Stimulated activated CD4-positive, alpha-beta T cell treated with anti-CD3 and anti-CD28 coated beads, Interleukin-1b, Interleukin-23, amount 100 ng/mL, for 4 hours (primary cell): ENCODE measurements at places on chromosomes 7 and 10.

GRCh38 chr7:31004393-31004792, 40.6 kb downstream of the GHRHR start:
- DNase-seq, result no peak

GRCh38 chr10:133158756-133159610, 1.0 kb upstream of the KNDC1 start:
- DNase-seq, result no peak

DNA sequence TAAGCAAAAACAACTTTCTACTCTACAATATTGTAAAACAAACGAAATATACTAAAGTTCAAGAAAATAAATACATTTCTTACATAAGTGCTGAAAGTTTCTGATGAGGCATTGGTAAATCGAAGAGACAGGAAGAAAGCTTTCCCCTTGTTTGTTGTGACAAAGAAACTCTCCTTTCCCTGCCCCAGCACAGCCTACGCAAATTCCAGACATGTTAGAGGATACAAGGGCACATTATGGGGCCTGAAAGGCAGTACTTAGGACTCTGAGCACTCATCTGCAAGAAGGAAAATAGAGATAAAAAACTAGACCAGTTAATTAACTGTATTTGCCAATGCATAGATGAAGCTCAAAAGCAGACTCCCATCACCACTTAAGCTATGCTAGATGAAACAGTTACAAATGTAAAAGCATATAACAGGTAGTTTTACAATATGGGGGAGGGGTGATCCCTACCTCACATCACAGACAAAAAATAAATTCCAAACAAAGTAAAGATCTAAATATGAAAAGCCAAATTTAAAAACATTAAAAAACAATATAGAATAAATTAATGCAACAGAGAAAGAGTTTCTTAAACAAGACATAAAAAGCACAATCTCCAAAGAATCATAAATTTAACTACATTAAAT, 21.8 kb downstream of the ARHGAP19 start:
- DNase-seq, result no peak

- DNase-seq, result no peak
Measured at GRCh38 chr7:90666186-90666585, 70.1 kb downstream of the CDK14 start.

DNA sequence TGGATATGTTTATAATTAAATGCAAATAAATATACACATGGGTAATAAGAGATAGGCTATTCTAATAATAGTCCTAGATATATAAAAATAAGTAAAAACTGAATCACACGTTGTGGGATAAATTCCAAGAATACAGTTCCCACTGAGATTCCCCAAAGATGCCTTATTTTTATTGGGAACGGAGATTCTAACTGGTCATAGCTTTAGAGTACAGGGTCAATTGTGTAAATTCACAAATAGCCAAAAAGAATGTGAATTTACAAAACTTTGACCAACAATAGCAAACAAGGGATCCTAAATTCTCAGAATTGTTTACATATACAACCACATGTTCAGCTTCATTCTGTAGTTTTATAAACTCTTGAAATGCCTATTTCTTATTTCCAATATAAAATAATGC, 65.0 kb downstream of the VSTM4 start:
- no peak for DNase-seq

DNA sequence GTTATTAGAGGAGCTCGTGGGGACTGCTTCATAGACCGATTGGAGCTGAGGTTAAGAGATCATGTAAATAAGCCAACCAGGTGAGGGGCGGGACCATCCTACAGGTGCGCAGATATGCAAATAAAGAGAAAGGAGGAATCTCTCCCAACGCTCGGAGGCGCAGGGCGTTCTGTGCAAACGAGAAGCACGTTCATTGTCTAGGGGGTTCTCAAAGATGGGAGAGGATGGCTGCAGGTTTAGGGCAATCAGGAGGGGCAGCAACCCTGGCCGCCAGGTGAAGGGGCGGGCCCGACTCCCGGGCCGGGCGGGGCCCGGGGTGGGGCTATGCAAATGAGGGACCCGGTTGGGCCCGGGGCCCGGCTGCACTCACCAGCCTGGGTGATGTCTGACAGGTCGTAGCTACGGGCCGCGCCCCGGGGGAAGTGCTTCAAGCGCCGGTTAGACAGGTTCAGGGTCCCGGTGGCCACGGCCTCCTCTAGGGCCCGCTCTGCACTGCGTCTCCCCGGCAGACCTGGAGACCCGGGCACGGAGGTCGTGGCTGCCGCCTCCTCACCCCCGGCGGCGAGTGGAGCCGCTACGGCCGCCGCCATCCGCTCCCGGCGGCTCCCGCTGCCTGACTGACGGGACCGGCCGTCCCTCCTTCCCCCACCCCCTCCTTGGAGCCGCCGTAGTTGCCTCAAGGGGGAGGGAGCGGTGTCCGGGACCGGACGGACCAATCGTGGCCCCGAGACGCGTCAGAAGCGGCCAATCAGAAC, at the start of gene LRCH4:
Gene LRCH4, minus strand, starts transcription at position 619 of the 755 bp plus-strand sequence. Its CDS starts 29 bp downstream, at position 590.
- DNase-seq, result peak; percentile 32

DNA sequence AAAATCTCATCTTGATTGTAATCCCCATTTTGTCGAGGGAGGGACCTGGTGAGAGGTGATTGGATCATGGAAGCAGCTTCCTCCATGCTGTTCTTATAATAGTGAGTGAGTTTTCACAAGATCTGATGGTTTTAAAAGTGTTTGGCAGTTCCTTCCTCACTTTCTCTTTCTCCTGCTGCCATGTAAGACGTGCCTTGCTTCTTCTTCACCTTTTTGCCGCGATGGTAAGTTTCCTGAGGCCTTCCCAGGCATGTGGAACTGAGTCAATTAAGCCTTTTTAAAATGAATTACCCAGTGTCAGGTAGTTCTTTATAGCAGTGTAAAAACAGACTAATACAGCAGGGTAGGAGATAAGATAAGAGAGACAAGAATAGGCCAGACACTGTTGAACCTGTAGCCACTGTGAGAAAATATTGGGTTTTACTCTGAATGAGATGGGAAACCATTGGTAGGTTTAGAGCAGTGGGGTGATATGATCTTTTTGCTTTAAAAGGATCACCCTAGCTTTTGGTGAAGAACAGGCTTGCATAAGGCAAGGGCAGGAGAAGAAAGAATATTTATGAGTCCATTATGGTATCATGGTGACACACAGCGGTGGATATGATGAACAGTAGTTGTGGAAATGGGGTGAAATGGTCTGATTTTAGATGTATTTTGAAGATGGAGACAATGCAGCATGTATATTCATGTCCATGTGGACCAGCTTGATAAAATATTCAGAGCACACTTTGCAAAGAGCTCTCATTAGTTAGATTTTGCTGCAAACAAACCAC, 11.5 kb downstream of the OR6B1 start:
- DNase-seq, result no peak

- no peak for DNase-seq
Measured at GRCh38 chr10:59283456-59284091, 78.8 kb downstream of the FAM13C start.

DNA sequence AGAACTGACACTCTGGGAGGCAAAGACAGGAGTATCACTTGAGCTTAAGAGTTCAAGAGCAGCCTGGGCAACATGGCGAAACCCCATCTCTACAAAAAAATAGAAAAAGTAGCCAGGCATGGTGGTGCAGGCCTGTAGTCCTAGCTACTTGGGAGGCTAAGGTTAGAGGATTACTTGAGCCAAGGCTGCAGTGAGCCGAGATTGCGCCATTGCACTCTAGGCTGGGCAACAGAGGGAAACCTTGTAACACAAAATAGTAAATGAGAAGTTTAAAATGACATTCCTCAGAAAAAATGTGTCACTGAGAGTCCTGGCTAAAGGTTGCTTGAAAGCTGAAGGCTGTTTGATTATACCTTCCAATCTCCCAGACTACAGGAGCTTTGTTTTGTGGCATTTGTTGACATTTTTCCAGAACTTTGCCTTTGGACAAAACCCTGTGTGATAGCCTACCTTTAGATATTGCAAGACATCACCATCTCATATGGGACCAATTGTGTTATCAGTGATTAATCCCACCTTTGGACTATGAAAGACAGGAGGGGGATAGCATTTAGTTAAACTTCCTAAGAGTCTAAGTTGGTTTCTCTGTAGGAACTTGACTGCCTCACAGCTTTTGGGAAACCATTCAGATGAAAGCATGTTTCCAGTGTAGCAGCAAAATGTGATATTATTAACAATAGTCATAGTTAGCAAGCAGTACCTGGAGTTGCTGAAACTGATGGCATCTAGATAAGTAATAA, 5.3 kb downstream of the TNKS2 start:
- no peak for DNase-seq

DNA sequence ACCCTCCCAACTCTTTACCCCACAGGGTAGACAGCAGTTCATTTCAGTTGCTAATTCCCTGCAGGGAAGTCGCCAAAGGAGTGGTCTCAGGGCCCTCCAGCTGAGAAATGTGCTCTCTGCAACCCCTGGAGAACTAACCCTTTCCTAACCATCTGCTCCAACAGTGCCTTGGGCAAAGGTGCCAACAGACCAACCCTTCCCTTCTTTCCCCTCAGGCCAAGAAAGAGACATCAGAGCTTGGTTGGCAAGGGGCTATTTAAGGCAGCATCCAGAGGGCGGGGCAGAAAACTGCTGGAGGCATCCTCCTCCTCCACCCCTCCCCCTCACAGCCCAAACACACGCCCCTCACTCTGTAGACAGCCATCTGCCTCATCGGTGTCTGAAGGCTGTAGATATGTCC, 1.7 kb downstream of the SORBS1 start:
- no peak for DNase-seq

- no peak for DNase-seq
Measured at GRCh38 chr7:132125096-132125495, 451.2 kb downstream of the PLXNA4 start.
